ENCODE measurements at places on chromosomes 2 and 18.

DNA sequence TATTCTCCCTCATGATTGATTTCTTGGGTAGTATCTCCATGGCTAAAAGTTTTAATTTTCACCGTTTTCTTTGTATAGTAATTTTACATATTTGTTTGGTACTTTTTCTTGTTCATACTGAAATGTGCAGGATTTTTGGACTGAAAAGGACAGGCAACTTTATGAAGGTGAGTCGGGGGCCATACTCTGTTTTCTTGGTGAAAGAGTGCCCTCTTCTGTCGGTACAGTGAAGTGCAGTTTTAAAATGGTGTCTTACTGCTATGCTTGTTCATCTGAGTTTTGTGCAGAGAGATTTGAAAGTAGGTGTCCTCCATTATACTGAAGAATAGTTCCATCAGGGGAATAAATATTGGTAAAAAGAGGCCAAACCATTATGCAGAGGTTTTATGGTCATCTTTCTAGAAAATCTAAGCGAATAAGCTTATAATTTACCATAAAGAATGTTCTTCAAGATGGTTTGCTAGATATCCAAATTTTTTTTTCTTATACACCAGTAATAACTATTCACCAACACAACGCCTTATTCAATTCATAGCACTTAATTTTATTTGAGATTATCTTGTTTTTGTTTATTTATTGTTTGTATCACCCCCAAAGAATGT is 8.7 kb upstream of the SERPINB13 start:
- DNase-seq: peak; percentile 22

GRCh38 chr2:220682616-220683015 is 889.5 kb downstream of the EPHA4 start:
- DNase-seq: no peak

DNA sequence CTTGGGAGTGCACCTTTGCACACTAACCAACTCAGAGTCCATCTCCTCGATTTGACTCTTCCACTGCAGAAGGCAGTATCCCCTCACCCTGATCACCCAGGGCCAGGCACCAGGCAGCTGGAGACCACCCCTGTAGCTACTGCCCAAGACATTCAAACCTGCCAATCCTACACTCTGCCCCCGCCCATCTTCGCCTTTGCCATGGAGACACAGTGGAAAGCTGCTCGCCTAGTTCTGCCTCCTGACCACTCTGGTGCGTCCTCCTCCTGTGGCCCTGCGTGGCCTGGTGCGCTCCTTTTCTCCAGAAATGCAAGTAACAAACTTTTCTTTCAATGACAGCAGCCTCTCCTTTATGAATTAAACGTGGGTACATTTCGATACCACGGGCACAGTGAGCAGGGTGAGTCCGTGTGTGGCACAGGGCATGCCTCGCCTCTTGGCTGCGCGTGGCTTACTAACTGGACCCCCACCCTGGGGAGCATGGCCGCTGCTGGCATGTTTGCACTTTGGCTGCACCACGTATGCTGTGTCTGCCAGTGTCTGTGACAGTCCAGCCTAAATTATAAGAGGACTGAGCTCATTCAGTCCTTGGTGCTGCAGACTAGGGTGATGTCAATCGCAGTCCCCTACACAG is 47.6 kb downstream of the LONRF2 start:
- no peak for DNase-seq

GRCh38 chr18:269480-270095 is 1.7 kb upstream of the THOC1 start:
- DNase-seq: no peak

- no peak for DNase-seq
Observed at GRCh38 chr2:135980434-135981079, 4.9 kb downstream of the DARS1 start.

DNA sequence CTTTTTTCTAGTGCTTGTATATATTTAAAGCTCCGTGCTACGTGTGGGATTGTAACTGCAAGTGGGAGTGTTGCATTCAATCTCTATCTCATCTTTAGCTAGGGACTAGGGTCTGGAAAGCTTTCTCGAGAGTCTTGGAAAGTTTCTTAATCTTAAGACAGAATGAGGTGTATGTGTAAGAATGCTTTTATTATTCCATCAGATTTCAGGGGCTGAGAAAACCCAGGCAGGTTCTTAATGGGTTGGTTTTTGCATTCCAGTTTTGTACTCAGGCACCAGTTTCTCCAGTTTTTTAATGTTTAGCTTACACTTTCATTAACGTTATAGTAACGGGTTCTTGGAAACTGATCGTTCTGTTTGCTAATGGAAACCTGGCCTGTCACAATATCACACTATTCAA is 20.3 kb downstream of the MRPL19 start:
- DNase-seq: no peak

DNA sequence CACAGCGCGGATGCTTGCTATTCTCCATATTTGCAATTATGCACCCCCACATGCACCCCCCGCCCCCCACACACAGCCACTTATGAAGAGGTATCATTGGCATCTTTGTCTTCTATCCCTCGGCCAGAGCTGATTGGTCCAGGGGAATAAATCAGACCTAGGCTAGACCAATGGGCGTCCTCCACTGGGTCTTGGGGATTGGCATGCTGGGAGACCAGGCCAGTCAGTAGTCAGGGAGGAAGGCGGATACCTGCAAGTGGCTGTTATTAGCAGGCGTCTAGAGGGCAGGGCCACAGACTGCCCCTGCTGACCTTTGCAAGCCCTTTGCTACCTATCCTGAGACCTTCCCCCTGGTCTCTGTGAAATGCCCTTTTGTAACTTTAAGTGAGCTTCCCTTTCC is 30.0 kb downstream of the ATOH8 start:
- DNase-seq: no peak

- DNase-seq: no peak
Observed at GRCh38 chr18:48992791-48993555, 42.2 kb upstream of the SMAD7 start.

- DNase-seq: no peak
Observed at GRCh38 chr2:182647499-182647787, 68.6 kb upstream of the DNAJC10 start.

GRCh38 chr18:44852818-44853217 is 172.1 kb downstream of the SETBP1 start:
- DNase-seq: no peak

- DNase-seq: no peak
Observed at GRCh38 chr2:86570059-86570458, 6.8 kb upstream of the CHMP3 start.

- DNase-seq: no peak
Observed at GRCh38 chr2:134123332-134123731, 130.5 kb upstream of the MGAT5 start.

GRCh38 chr2:206392118-206392517 is 51.2 kb upstream of the ADAM23 start:
- DNase-seq: no peak

- no peak for DNase-seq
Observed at GRCh38 chr2:58140508-58141072, 94.0 kb downstream of the VRK2 start.

GRCh38 chr2:68889500-68889899 is 18.3 kb upstream of the BMP10 start:
- DNase-seq: no peak

GRCh38 chr2:234382131-234382530 is 114.8 kb downstream of the ARL4C start:
- DNase-seq: no peak

GRCh38 chr18:66826211-66826610 is 222.3 kb upstream of the CDH19 start:
- no peak for DNase-seq

DNA sequence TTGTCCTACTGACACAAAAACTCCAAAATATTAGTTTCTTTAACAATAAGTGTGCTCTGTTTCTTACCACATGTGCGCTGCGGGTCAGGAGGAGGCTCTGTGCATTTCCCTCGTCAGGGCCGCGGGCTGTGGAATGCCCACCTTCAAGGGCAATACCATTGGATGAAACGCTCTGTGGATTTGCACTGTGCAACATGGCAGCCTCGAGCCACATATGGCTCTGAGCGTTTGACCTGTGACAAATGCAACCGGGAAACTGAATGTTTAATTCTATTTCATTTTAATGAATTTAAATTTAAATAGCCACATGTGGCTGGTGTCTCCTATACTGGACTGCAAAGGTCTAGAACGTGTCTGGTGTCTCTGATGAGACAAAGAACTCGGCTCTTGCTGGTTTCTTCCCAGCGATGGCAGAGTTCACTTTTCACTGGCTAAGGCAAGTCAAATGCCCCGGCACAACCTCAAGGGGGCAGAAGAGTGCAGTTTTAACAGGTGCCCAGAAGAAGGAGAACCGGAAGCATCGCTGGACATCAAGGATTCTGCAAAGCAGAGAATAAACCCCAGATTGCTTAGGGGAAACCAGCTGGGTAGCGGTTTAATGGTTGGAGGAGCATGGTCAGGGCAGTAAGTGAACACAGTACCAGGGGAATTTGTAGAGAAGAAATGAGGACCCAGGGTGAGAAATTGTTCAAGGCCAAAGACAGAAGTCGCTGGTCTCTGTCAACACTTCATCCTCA is 37.0 kb upstream of the TMEM18 start:
- DNase-seq: peak; percentile 87

- no peak for DNase-seq
Observed at GRCh38 chr18:62332964-62333695, 8.0 kb downstream of the TNFRSF11A start.

- DNase-seq: no peak
Observed at GRCh38 chr2:177296040-177296439, 31.5 kb upstream of the NFE2L2 start.

GRCh38 chr18:53745224-53745967 is 479.1 kb downstream of the MBD2 start:
- no peak for DNase-seq

GRCh38 chr2:18829976-18830375 is 240.6 kb upstream of the NT5C1B start:
- no peak for DNase-seq

DNA sequence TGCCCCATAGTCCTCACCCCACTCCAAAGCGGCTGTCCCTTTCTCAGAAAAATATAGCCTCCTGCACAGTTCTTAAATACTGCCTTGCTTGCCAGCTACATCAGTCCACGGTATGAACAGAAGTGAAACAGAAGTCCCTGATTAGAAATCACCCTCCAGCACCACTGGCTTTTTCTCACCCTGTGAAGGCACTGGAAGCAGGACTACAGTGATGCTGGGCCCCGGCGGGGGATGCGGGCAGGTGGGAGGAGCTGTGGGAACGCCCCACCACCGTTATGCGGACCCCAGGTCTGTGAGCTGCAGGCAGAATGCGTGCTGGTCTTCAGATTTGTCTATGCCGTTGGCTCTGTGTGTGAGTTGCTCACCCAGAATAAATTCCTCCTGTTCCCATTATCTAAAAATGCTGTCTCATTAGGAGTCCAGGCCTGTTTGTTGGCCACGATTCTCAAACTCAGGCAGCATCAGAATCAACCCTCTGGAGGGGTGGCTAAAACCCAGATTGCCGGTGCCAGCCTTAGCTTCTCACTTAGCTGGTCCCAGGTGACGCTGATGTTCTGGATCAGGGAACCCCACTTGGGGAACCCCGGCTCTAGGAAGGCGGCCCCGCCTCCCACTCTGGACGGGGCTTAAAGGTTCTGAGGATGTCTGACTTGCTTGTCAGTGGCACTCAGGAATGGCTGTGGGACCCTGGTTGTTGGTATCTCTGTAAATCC is 224.8 kb upstream of the PXDN start:
- no peak for DNase-seq

GRCh38 chr2:216555274-216555673 is 56.6 kb downstream of the RPL37A start:
- DNase-seq: no peak

GRCh38 chr2:144162652-144163051 is 357.3 kb downstream of the ZEB2 start:
- no peak for DNase-seq

- no peak for DNase-seq
Observed at GRCh38 chr18:79468119-79468789, 72.5 kb downstream of the NFATC1 start.

GRCh38 chr2:188345426-188345825 is 53.8 kb downstream of the GULP1 start:
- no peak for DNase-seq

- no peak for DNase-seq
Observed at GRCh38 chr2:33077311-33077710, 130.6 kb downstream of the LTBP1 start.

GRCh38 chr2:56613920-56614319 is 430.1 kb downstream of the CCDC85A start:
- DNase-seq: no peak

DNA sequence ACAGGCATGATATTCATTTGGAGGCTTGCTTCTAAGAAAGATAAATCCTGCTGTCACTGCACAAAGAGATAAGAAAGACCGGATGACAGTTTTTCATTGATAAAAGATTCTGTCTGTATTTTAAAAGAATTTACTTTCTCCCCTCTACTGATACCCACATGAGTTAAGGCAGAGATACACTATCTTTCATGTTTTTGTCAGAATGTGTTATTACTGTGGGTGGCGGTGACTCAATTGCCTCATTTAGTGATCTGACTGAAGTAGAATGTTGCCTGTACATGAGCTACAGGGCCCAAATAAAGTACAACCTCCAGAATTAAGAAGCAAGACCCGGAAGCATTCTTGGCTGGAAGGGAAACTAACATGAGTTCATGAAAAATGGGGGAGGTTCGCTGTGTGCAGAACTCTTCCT is 480.0 kb downstream of the SLC4A3 start:
- no peak for DNase-seq

DNA sequence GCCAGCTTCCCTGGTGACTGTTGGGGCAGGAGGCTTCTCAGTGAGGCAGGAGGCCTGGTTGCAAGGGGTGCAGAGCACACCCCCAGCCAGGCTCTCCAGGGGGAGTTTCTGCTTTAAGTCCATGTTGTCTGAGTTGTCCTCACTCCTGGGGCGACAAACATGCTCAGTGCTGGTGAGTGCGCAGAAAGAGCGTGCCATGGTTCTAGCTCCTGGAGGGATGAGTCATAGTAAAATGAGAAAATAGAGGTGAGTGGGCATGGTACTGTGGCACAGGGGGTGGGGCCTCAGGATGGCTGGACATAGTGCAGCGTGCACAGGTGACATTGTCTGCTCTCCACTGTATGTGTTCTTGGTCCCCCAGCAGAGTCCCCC is 457.2 kb upstream of the HS6ST1 start:
- DNase-seq: no peak

DNA sequence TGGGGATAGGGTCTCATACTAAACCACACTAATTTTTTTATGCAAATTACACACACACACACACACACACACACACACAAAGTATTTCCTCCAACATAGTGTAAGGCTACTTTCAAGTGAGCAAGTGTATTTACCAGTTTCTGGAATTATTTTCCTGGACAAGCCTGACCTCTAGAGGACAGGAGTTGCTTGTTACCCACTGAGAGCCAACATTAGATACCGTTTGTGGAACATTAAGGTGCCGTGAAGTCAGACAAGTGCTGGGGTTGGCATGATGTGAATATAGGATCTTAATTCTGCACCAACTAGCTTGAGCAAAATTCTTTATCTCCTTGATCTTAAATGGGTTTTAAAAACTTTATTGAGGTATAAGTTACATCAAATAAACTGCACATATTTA is 39.3 kb upstream of the SERPINB2 start:
- no peak for DNase-seq
